Common myeloid progenitor, CD34-positive (primary cell): ENCODE measurements at places on chromosomes 1 and 21.

DNA sequence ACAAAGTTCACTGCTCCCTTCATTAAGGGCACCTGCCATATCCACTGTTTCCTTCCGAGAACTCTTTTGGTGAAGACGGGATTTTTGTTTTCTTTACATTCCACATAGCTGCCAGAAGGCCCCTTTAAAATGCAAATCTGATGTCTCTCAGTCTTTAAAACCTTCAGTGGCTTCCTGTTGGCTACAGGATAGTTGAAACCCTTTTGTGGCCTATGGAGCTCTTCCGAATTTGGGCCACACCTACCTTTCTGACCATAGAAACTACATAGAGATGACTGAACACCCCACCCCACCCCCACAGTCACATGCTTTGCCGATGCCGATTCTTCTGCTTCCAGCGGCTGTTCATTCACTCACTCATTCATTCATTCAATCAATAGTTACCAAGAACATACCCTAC lies 502.6 kb downstream of the KIF26B start:
- no peak for DNase-seq

DNA sequence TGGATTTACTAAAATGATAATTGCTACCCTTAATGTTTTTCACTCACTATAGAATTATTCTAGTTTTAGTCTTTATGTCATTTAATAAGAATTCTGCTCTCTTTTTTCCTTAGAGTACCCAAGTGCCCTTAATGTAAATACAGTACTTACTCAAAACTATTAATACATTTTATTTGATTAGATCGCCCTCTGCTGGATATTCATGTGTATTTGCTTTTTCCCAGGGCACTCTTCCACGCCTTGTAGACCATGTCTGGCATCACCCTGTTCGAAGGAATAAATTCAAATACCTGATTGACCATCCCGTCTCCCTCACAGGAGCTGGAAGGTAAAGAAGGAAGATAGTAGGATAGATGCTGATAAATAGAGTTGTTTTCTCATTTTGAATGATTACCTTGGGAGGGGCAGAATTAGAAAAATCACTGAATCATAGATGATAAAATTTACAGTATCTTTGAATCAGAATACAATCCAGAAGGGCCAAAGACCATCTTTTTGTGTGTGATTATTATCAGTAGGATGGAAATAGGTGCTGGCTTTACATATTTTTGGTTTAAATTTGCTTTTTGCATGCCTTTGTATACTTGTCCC lies 4.1 kb downstream of the AXDND1 start:
- peak; percentile 82 for DNase-seq

- DNase-seq = no peak
Observed at GRCh38 chr1:9442278-9442846, 96.9 kb upstream of the SLC25A33 start.

GRCh38 chr1:22789356-22789994 lies 78.8 kb downstream of the EPHB2 start:
- no peak for DNase-seq

DNA sequence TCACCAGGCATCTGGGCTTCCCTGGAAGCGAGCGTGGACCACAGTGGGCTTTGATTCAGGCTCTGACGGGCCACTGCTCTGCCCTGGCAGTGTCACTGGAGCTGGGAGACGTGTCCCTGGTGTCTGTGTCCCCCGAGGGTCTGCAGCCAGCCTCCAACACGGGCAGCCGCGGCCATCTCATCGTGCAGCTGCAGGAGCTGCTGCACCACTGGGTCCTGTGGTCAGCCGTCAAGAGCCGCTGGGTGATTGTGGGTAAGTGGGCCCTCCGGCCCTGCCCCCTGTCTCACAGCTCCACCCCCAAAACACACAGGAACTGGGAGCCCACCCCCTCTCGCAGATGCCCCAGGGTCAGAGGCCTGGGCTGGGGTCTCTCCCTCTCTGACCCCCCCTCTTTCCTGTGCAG lies 40.7 kb downstream of the DISP3 start:
- no peak for DNase-seq

- no peak for DNase-seq
Observed at GRCh38 chr1:78721136-78721535, 71.5 kb downstream of the IFI44 start.

GRCh38 chr1:27111626-27112573 lies 43.0 kb downstream of the SLC9A1 start:
- DNase-seq = peak; percentile 87

DNA sequence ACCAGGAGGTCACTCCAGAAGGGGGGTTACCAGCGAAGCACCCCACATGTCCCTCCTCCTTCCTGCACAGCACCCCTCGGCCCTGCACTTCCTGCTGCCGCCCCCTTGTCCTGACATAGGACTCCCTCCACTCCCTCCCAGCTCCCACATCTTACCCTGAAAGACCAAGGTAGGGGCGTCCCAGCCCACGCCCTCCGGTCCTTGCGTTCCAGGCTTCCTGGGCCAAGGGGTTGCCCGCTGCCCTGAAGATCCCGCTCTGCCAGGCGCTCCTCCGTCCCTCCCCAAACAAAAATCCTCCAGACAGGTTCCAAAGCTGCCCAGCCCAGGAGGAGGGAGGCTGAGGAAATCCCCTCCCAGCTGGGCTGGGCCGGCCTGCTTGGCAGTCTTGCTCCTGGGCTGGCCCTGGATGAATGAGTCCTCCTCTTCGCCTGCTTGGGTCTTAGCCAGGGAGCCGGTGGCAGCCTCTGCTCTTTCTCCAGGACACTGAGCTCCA lies at the start of gene RHBDL2:
Gene RHBDL2 (minus strand): TSS at position 304 of the 493 bp plus-strand sequence. CDS start 22,618 bp downstream, outside the sequence.
- no peak for DNase-seq

DNA sequence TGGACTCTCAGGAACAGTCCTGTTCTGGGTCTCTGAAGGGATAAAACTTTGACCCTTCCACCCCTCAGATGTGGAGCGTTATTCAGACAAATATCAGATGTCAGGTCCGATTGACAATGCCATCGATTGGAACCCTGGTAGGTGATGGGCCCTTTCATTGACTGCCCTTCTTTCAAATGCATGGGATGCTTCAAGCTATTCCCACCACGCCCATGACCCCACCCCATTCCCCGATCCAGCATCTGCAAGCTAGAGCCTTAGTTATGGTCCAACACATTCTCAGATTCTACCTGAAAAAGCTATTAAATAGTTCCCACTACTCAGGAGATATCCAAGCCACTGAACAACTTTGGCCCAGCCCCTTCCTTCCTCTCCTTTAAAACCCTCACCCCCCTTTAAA lies 12.5 kb downstream of the POLR3GL start:
- DNase-seq = no peak
